ENCODE measurements at places on chromosomes 5 and 9.

DNA sequence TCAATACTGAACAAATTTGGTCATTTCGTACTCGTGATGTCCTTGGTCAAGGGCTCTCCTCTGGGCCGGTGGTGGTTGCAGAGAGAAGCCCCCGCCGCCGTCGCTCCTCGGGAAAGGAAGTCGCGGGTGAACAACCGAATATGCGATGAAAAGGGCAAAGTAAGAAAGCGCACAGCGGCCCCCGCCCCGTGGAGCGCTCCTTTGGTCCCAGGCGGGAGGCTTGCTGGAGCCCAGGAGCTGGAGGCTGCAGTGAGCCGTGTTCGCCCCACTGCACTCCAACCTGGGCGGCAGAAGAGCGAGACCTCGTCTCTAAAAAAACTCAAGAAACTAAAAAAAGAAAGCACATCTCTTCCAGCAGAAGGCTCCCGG is 108.4 kb upstream of the LARP1 start:
- no peak for DNase-seq

- no peak for DNase-seq
Measured at GRCh38 chr5:59845730-59846129, 47.8 kb downstream of the PDE4D start.

- DNase-seq = no peak
Measured at GRCh38 chr9:115098226-115098965, 19.6 kb downstream of the TNC start.

GRCh38 chr5:11013793-11014192 is 252.8 kb upstream of the DAP start:
- no peak for DNase-seq

DNA sequence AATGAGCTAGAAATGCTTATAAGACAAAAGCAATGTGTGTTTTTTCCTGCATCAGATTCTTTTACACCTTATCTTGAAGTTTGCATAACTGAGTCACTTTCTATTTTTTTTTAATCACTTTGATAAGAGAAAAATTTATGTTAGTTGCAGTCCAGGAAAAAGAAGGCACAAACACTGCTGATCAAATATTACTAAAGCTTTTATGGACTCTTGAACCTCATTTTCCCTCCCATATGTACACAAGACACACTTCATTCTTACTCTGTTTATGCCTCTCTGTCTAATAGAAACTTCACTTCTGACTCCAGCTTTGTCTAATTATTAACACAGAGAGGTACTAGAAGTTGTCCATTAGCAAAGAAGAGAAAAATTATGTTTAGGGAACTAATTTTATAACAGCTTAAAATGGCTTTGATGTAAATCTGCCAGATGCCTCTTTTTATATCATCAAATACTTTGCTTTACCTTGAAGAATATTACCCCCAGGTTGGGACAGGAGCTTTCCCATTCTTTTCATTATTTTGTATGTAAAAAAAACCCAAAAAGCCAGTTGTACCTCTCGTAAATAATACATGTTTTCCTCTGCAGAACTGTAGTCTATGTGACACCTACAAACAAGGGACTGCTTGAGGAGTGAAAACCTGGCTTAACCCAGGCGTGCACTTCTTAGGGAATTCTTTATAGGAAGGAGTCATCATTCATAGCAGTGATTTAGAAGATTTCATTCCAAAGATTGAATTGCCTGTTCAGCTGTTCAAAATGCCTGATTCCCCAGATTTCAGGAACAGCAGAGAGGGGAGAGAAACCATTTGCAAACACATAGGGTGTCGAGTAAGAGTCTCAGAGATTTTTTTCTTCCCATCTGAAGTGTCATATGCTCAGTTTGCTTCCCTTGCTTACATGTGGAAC is 72.6 kb downstream of the DAPK1 start:
- no peak for DNase-seq

DNA sequence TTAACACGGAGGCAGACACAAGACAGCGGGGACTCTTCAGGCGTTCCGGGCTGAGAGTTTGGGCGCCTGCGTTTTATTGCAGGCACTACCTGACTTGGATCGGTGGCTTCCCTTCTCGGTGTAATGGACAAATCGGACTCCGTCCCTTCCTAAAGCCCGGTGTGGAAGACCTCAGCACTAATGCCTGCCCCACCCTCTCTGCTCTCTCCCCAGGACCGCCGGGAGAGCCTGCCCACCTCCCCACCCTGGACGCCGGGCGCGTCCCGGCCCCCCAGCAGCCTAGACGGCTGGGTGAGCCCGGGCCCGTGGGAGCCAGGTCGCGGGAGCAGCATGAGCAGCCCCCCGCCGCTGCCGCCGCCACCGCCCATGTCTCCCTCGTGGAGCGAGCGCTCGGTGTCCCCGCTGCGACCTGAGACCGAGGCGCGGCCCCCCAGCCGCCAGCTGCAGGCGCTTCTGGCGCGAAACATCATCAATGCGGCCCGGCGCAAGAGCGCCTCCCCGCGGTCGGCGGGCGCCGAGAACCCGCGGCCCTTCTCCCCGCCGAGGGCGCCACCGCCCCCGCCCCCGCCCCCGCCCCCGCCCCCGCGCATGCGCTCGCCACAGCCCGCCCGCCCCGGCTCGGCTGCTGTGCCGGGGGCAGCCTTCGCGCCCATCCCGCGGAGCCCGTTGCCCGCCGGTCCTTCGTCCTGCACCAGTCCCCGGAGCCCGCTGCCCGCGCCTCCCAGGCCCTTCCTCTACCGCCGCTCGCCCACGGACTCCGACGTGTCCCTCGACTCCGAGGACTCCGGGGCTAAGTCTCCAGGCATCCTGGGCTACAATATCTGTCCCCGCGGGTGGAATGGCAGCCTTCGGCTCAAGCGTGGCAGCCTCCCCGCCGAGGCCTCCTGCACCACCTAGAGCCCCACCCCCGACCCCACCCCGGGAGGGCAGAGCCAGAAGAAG is 4.6 kb upstream of the MYOZ3 start:
- peak; percentile 40 for DNase-seq

DNA sequence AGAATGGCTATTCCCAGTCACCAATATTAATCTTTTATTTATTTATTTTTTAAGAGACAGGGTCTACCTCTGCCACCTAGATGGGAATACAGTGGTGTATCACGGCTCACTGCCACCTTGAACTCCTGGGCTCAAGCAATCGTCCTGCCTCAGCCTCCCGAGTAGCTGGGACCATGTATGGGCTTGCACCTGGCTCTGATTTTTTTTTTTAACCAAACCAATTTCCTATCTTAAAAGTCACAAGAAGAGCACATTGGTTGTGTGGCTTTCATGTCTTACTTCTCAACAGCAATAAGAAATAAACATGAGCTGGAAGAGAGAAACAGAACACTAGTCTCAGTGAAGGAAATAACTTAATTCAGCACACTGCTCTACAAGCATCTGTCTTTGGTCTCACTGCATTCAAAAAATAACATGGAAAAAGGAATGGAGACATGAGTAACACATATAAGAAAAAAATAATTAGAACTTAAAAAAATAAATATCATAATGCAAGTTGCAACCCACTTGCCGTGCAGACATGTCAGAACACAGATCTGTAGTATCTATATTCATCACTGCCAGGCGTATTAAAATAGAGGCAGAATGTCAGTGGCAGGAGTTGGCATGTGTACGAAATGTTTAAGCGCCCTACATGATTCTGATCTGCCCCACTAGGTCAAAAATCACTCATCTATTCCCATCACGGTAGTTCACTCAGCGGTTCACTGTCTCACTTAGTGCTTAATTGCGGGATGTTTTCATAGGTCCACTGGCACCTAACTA is 66.4 kb downstream of the EFNA5 start:
- DNase-seq = no peak

- DNase-seq = no peak
Measured at GRCh38 chr5:38093855-38094254, 164.5 kb upstream of the EGFLAM start.

- no peak for DNase-seq
Measured at GRCh38 chr9:109935406-109936087, 155.5 kb downstream of the PALM2AKAP2 start.

GRCh38 chr5:56161927-56162326 is 71.2 kb downstream of the ANKRD55 start:
- no peak for DNase-seq

GRCh38 chr9:91746904-91747303 is 203.1 kb downstream of the ROR2 start:
- DNase-seq = no peak

Data from stimulated activated CD4-positive, alpha-beta T cell treated with anti-CD3 and anti-CD28 coated beads, TNF-alpha, amount 100 ng/mL, for 24 hours (primary cell).